ENCODE measurements at places on chromosomes 1 and 21.

- no peak for DNase-seq
These were observed 22.3 kb downstream of the POGZ start for GRCh38 chr1:151436985-151437384.

- peak; percentile 31 for DNase-seq
These were observed 472.1 kb downstream of the PTPRU start for GRCh38 chr1:29708381-29708780.

GRCh38 chr1:36497207-36497606 is 14.5 kb upstream of the CSF3R start:
- DNase-seq = no peak

DNA sequence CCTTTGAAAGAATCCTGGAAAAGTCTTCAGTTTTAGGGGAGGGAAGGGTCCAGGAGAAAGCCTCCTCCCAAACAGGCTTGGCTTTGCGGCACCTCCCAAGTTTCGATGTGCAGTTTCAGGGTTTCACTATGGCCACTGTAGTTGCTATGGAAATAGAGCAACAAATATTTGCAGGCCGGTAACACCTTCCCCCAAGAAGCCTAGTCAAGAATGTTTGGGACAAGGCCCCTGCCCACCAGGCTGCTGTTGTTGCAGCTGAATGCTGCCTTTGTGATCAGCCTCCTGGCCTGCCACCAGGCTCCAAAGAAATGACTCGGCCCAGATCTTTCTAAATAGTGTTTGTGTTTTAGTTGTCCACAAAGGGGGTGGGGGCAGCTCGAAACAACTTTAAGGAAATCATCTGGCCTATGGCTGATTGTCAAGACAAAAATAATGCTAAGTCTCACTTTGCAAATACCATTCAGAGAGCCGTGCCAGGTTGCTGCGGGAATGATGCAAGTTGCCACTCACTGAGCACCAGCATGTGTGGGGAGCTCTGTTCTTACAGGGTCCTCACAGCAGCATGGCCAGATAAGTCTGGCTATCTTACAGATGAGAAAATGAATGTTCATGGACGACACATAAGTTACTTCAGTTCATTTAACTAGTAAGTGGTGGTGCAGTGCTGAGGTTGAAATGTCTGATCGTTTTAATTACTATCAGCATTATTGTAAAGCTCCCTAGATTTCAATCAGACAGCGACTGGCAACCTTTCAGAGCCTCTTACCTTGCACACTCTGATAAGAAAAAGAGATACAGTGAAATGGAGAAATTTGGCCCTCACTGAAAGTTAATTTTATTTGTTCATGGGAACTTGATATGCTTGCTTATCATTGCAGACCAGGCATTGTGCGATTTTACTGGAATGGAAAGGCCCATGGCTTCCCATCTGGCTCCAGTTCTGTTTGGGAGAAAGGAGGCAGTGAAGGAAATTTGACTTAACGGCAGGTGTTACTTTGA is 91.2 kb upstream of the JUN start:
- no peak for DNase-seq

DNA sequence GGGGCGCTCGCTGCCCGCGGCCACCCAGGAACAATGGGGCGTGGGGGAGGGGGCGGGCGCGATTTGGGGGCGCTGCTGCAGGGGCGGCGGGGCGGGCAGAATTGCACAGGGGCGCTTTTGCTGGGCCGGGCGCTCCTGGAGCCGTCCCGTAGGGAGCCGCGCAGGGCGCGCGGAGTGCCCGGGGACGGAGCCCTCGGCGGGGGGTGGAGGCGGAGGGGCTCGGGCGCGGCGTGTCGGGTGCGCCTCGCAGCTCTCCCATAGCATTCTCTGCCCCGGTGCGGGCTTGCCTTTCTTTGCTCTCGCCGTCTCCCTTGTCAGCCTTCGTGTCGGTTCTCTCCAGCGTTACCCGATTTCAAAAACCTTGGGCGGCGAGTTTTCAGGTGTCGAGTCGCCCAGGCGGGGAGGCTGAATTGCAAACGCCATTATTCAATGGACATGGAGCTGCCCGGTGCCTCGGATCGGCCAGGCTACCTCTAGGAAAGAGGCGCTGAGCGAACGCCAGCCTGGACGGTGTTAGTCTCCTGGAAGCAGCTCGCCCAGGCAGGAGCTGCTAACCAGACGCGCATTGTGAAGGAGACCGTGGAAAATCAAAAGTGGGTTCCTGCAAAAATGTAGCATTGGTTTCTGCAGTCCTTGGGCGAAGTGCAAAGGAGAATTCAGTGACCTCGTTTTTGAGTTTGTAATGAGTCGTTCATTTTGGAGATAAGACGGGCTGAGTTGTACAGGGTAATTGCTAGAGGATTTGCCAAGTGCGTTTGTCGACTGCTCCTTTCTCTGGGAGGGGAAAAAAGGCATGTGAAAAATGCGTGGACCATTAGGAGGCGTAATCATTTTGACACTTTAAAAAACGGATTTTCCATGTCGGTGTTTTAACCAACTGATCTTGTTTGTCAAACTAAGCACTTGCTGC is 626 bp downstream of the CXADR start:
- no peak for DNase-seq

GRCh38 chr1:197731449-197731848 is 43.8 kb downstream of the DENND1B start:
- no peak for DNase-seq

DNA sequence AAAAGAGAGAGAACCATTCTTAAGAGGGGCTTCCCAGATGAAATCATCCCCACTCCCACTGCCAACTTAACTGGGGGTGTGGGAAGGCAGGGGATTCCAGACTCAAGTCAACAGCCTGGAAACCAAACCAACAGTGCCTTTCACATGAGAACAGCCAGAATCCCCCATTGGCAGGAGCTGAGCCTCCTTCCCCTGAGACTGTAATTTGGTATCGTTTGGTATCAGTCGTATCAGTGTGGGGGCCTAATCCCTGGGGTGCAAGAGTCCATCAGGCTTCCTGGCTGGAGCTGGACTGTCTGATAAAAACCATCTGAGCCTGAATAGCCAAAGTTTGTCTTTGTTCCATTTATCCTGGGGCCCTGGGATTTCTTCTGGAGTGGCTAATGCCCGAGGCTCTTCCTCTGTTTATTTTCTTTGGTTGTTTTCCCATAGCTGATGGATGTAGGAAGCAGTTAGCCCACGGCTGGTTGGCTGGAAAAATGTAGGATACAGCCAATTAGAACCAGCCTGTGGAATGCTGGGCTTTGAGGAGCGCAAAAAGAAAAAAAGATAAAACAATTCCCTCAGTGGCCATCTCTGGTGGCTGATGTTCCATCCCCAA is 84.6 kb downstream of the LAMC2 start:
- DNase-seq = no peak

DNA sequence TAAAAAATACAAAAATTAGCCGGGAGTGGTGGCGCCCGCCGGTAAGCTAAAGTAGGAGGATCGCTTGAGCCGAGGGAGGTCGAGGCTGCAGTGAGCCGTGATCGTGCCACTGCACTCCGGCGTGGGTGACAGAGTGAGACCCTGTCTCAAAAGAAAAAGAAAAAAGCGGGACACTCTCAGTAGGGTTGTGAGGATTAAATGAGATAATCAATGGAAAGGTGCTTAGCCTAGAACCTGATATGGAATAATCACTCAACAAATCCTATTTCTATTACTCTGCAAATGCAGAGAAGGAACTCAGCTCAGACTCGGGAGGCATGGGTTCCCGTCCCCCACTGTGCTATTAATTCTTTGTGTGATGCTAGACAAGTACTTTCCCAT is 529 bp upstream of the LUZP1 start:
- no peak for DNase-seq

DNA sequence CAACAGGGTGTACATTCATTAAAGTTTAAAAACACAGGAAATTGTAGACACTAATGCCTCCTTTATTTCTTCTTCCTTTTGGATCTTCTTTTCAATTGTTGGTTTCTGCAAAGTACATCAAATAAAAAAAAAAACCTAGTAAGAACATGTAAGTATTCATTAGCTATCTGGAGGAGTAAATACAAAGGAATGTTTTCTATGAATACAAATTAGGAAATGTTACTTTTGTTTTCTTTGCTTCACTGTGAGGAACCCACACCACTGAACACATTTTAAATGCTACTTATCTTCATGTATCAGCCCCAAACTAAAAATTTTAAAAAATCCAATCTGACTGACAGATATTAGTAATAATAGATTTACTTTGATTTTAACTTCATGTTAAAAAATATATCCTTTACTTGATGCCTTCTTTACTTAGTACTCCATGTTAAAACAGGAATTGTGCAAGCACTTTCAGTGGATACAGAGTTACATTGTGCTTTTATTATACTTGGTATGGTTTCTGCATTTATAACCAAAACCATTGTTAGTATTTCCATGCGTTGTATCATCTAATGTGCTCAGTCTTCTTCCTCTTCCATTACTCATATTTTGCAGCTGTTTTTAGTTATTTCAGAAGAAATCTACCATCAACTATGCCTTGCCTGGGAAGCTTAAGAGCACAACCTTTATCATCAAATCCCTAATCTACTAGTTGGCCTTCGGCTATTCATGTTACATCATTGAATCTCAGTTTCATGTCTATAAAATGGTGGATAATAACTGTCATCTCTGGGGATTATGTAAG is 236.9 kb upstream of the DPYD start:
- no peak for DNase-seq

DNA sequence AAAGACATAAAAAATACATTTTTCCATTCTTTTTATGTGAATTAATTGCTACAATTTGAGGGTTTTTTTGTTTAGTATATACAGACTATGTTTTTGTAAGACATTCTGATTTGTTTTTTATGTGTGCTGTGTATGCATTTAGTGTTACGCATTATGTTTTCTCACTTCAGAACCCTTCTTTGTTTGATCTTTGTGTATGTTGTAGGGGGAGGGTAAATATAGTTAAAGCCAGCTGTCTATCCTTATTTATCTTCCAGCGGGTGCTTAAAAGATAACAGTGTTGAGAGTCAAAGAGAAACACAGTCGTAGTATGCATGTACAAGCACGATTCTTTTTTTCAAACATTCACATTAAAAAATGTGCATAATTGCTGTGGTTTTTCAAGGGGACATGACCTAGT is 97.5 kb upstream of the KIAA1614 start:
- DNase-seq = peak; percentile 10

GRCh38 chr1:20726932-20727745 is 5.4 kb downstream of the SH2D5 start:
- no peak for DNase-seq

DNA sequence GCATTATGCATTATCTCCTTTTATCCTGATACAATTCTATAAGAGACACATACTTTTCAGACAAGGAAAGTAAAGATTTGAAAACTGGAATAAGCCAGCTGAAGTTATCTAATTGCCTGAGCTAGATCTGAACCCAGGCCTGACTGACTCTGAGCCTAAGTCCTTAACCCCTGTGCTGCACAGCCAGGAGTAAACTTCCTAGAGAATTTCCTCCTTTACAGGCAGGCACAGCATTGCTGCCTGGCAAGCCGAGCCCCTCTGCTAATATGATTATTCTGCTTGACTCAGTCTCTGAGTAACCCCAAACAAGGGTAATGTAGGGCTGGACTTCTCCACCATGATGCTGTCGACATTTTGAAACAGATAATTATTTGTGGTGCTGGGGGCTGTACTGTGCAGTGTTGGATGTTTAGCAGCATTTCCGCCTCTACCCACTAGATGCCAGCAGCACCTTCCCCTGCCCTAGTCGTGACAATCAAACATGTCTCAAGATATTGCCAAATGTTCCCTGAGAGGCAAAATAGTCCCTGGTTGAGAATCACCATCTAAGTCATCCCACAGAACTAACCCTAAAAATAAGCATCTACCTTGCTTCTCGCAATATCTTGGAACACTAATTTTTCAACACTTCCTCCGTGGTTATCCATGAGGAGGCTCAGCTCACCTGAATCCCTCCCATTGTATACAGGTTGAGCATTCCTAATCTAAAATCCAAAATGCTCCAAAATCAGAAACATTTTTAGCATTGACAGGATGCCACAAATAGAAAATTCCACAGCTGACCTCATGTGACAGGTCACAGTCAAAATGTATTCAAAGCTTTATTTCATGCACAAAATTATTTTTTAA is 18.5 kb downstream of the CAMK1G start:
- no peak for DNase-seq

- DNase-seq = no peak
These were observed 151.4 kb downstream of the CHRM3 start for GRCh38 chr1:239537795-239538194.

DNA sequence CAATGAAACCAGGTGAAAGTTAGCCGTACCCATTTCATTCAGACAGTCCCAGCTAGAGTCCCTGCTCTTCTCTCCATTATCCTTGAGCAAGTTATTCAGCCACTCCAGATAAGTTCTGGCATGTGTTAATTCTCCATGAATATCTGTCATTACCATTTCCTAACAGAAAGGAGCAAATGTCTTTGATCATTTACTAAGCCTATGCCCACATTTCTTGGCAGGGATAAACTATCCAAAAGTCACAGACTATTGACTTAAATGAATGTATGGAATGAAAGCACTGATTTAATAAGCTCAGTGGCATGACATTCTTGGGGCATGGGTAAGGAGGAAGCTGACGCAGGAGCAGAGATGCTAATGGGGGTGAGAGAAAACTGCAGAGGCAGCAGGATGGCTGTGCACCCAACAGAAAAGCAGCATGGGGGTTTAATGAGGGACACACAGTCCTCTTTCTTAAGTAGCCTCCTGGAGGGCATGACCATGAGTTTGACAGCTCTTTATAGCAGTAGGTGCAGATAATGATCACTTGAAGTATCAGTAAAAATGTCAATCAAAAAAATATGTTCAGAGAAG is 17.6 kb upstream of the DHCR24 start:
- no peak for DNase-seq

- DNase-seq = no peak
These were observed 61.8 kb downstream of the INTS7 start for GRCh38 chr1:211973541-211973940.

- DNase-seq = no peak
These were observed 45.7 kb downstream of the PLPP3 start for GRCh38 chr1:56533621-56534020.

GRCh38 chr21:29849735-29850176 is 90.0 kb downstream of the GRIK1 start:
- peak; percentile 82 for DNase-seq
